Activated T-helper 9 cell treated with anti-CD3 and anti-CD28 coated beads, Interleukin-2, amount 50 U/mL, for 16 hours (primary cell): ENCODE measurements at places on chromosomes 6 and 20.

DNA sequence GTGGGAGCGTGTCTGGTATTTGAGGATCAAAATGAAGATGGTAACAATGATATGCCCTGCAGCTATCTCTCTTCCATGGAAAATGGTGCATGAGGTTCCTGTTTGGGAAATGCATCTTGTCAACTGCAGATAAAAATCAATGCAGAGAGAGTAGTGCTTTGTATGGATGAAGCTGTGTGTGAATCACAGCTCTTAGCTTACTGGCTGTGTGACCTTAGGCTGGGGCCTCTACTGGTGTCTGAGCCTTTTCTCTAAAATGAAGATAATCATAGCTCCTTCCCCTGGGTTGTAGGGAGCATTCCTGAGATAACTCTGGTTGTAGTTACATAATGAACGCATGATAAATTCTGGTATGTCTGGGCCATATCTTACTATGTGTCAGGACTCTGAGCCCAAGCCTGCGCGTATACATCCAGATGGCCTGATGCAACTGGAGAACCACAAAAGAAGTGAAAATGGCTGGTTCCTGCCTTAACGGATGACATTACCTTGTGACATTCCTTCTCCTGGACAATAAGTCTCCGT is 19.6 kb downstream of the ANGPT4 start:
- DNase-seq = no peak

DNA sequence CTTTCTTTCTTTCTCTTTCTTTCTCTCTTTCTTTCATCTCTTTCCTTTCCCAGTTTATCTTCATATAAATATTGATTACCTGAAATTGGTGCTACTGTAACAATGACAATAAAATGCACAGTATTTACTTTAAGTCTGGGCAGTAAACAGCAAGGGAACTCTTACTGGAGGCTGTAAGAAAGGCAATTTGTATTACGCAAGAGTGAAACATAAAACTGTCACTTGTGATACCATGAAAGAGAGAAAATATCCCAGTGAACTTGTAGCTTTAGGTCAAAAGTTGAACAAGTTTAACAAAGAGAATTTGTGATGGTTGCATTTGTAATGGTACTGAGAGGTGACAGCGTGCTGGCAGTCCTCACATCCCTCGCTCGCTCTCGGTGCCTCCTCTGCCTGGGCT is 80.0 kb downstream of the EYS start:
- DNase-seq = no peak

- DNase-seq = no peak
Measured at GRCh38 chr20:51570739-51571459, 28.4 kb upstream of the NFATC2 start.

GRCh38 chr6:125232466-125232865 is 69.3 kb downstream of the HDDC2 start:
- DNase-seq = no peak
